ENCODE measurements at places on chromosomes 7 and 10.

DNA sequence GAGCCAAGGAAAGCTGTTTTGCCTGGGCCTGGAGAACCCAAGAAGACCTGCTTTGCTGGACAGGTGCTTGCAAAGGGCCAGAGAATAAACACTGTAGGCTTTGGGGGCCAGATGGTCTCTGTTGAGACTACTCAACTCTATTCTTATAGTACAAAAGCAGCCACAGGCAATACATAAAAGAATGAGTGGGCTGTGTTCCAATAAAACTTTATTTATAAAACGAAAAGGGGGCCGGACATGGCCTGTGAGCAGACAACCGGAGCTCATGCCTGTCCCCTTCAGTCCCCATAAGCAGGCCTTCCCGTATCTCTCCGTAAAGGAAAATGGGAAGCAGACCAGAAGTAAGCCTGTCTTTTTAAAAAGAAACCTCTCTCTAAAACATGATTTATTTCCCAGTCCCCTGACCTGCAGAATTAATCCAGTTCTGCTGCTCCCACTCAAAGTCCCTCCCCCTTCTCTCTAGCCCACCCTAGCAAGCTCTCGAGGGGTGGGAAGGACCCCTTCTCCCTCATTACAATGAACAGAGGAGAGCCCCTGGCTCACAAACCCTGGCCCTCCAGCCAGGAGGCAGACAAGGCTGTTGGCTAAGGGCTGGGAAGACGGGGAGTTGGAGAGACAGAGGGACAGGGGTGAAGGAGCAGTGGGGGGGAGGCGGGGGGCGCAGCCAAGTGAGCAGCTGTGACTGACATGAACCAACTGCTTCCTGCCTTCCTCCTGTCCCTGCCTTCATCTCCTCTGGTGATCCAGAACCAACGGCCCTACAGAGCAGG lies 177.8 kb downstream of the NEURL1 start:
- DNase-seq: no peak

GRCh38 chr10:86072413-86072812 lies 294.2 kb downstream of the GRID1 start:
- DNase-seq: no peak

- no peak for DNase-seq
Measured at GRCh38 chr10:48554656-48555055, 50.2 kb downstream of the ARHGAP22 start.

DNA sequence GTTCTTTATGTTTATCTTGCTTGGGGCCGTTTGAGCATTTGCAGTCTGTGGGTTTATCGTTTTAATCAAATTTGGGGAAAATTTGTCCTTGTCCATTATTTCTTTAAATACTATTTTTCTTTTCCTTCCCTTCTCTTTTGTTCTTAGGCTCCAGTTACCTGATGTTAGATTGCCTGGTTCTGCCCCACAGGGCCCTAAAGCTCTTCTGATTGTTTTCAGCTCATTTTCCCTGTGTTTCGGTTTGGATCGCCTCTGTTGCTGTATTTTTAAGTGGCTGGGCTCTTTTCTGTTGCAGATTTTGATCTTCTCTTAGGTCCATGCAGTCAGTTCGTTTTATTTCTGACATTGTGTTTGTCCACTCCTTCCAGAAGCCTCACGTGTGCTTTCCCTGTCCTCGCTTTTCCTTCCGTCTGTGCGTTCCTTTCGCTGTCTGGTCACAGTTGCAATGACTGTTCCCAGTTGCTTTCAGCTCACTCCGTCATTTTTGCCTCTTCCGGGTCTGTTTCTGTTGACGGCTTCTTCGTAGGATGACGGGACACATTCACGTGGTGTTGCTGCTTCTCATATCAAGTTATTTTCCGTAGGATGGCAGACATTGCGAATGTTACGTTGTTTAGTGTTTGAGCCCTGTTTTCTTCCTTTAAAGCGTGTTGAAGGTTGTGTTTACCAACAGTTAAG lies 111.4 kb downstream of the INPP5A start:
- DNase-seq: no peak

GRCh38 chr10:92208736-92209135 lies 82.1 kb downstream of the CPEB3 start:
- no peak for DNase-seq

GRCh38 chr10:13502380-13502779 lies 26.4 kb downstream of the BEND7 start:
- DNase-seq: no peak

DNA sequence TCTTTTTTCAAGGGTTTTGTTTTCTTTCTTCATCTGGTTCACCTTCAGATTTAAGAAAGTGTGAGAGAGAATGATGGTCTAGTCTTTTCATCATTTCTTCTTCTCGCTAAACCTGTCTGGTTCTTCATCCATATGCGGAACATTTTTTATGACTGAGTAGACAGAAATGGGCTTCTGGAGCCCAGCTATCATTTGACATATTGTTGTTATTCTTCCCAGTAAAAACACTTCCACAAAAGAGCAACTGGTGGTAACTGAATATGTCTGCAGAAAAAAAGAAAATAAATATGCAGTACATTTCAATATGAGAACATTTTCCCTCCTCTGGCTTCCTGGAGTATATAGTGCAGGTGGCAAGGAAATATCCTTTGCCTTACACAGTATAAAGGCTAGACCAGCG lies 209.5 kb downstream of the JCAD start:
- no peak for DNase-seq

DNA sequence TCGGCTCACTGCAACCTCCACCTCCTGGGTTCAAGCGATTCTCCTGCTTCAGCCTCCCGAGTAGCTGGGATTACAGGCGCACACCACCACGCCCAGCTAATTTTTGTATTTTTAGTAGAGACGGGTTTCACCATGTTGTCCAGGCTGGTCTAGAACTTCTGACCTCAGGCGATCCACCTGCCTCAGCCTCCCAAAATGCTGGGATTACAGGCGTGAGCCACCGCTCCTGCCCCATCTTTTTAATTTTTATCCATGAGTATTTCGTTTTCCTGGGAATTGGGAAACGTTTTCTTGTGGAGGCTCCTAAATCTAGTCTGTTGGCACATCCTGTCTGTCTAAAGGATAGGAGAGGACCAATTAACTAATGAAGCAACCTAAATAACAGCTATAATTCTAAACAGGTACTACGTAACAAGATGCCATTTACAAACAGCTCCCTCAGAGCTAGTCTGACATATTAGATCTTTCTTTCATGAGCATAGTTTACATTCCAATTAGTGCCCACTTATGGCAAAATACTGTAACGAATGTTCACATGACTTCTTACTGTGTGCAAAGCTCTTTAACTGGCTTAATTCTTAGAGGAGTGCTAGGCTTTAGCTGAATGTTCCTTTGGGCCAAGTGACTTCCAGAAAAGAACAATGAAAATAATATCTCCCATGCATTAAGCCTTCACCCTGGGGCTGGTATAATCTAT lies 151.0 kb upstream of the YAE1 start:
- DNase-seq: peak; percentile 21

GRCh38 chr10:102450124-102450373 lies 1.3 kb downstream of the C10orf95 start:
- DNase-seq: no peak

DNA sequence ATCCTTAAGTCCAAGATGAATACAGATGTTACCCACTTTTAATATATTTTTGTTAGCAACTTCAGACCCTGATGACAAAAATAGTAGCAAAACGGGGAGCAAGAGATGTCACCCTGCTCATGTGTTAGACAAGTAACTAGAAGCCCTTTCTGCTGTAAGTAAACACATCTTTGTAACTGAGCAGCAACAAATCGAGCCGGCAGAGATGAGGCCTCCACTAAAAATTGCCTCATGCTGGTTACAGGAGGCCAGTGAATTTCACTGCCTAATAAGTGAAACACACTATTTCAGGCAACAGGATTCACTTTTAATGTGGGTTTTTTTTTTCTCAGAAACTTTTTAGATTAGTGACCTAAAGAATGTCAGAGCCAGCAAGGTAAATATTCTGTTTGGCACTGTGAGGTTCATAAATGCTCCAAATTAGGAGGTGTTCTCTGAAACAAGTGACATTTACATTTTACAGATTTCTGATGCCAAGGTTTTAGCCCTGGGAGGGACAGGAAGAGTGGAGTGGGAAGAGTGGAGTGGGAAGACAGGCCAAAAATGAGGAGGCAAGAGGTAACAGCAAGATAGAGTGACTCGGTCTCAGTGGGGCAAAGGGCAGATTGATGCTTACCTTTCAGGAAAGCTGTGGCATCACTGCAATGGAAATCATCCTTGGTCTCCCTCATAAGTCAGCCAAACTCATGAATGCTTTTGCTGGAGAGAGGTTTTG lies 53.6 kb upstream of the LRRC17 start:
- no peak for DNase-seq

DNA sequence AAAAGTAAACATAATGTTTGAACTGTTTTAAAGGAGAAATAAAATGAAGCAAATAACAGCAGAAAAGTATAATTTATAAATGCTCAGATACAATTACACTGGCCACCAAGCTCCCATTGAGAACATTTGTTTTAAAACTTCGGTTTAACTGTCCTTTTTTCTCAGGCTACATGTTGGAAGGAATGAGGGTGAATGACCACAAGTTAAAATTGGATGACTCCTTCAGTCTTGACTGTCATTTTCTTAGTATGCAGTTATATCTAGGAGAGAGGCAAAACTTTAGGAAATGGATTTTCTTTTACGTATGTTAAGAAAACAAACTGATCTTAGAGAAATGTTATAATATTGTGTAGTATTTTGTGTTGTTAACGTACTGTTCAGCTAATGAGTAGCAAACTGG lies 5.0 kb downstream of the TRIM24 start:
- DNase-seq: no peak

DNA sequence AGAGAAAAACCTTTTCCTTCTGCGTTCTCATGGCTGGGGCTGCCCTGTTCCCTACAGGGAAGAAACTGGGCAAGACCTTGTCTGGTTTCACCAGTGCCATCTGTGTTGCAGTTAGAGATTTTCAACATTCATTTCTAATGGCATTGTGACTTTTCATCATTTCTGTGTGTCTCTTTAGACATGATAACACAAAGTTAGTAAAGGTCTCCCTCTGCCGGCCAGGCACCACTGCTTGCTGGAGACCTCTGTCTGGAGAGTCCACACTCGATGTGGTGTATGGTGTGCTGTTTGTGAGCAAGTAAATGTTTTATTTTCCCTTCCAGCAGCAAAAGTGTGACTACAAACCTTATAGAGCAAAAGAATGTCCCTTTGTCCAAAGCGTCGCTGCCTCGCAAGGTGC lies 213.5 kb downstream of the PAXIP1 start:
- DNase-seq: no peak

DNA sequence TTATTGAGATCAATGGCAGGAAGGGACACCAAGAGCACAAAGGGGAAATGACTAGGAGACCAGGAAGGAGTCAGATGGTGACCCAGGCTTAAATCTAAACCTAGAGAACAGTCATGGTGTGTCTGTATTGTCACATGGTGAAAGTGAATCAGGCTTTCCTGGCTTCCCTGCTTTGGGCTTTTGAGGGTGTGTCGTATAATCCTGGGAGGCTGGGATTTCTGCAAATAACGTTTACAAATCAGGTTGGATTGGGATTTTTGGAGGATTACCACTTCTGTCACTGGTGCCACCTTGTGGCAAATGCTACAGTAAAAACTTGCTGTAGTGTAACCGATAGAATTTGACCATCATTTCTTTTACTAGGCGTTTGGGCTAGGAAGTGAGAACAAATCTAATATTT lies 502.6 kb downstream of the NRG3 start:
- no peak for DNase-seq

DNA sequence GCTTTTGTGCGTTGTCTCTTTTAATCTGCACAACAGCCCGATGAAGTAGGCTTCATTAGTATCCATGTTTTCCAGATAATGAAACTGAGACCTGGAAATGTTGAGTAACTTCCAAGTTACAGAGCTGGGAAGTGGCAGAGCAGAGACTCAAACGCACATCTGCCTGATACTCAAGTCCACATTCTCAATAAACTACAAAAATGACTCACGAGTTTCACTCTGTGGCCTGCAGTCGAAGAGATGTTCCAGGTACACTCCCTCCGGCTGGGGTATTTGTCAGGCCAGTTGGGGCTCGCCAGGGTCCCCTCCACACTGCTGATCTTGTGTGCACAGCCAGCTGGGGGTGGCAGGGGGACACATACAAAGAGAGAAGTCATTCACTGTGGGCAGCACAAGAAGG lies 17.7 kb upstream of the OPALIN start:
- no peak for DNase-seq

DNA sequence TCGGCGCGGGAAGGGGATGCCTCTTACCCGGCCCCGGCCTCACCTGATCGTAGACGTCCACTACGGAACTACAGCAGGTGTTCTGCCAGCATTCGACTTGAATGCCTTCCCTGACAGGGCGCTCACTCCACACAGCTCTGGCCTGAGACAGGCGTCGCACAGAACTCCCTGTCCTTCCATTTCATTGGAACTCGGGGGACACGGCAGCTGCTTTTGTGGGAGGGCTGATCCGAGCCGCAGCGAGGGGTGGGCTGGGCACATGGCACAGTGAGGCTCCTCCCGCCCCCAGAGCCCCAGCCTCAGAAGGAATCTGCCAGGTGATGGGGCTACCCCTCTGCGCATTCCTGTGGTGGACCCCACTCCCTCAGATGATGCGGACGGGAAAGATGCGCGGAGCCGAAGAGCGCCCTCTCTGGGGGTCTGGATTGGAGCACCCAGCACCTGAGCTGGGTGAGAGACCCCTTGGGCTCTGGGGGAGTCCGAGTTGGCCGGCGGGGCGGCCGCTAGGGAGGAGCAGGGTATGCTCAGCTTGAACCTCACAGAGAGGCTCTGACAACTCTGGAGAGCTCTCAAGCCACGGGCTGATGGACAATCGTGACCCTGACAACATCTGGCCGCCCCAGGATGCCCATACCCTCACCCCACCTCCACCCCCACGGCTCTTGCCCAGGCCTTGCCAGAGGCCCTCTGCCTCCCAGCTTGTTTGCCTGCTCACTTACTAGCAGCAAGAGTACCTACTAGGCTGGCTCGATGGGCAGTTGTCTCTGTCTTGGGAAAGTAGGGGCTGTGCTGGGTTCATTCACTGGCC lies 36.6 kb downstream of the RASGEF1A start:
- DNase-seq: no peak

- no peak for DNase-seq
Measured at GRCh38 chr7:102319671-102320070, 33.0 kb downstream of the SH2B2 start.

- no peak for DNase-seq
Measured at GRCh38 chr10:6721480-6721879, 141.4 kb upstream of the PRKCQ start.

DNA sequence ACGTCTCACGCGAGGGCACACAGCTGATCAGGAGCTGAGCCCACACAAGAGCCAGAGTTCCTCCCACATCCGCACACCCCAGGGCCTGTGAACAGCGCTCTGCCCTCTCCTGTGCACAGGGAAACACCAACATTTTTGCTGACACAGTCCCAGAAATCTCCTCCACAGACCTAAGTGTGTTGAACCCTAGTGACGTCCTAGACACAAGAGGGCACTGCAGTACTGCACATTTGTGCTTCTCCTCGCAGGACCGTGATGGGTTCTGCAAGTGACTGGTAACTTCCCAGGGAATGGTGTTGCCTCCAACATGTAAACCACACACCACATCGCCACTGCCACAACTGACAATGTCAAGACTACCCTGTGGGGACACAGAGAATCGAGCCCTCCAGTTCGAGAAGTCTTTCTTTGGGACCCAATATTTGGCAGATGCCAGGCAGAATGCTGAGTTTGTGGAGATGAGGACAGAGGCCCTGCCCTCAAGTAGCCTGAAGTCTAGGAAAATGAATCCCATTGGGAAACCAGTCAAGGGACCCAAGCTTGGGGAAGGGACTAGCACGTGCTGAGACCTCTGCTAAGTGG lies 170.3 kb downstream of the PAXIP1 start:
- DNase-seq: no peak

GRCh38 chr7:85025312-85025756 lies 161.5 kb downstream of the SEMA3D start:
- DNase-seq: no peak

- DNase-seq: peak; percentile 80
Measured at GRCh38 chr10:22453948-22454591, 108.8 kb downstream of the SPAG6 start.

- DNase-seq: peak; percentile 30
Measured at GRCh38 chr10:84375011-84375410, 46.6 kb downstream of the CCSER2 start.

Data from NCI-H1436 (cell line).